ENCODE measurements at places on chromosomes 4 and X. TPM values are rescaled to one million over a fixed set of nuclear protein-coding genes. Genes with fewer than 3 reads are reported as not detected.

Gene ARHGAP6
- total RNA-seq, result 45.0 TPM

Gene ADH7
- not detected for total RNA-seq

GRCh38 chr4:176774852-176775251 lies 17.9 kb downstream of the VEGFC start:
- no peak for DNase-seq

GRCh38 chr4:180156684-180157083 lies 2086.5 kb upstream of the TENM3 start:
- DNase-seq, result no peak

DNA sequence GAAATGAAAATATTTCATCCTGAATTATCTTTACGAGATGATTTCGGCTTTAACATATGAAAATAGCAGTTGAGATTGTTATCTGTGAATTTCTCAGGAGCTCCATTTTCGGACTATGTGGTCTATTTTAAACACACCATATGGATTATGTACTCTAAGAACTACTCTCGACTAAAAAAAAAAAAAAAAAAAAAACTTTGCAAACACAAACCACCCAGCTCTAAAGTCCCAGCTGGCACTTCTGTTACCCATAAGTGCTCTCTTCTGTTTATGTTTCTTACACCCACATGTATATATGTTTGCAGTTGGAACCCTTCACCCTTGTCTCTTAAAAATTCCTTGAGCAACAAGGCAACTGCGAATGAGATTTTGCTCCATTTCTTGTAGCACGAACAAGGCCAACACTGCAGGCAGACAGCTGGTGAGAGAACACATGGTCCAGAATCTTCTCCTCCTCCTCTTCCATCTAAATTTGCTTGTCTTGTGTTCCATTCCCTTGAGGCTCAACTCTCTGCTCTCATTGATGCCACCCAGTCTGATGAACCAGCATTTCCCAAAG lies 172.7 kb upstream of the HCCS start:
- DNase-seq, result no peak

Gene GAGE12H
- total RNA-seq, result not detected

GRCh38 chr4:84126061-84126787 lies 372.9 kb downstream of the NKX6-1 start:
- no peak for DNase-seq

Gene RXFP1
- not detected for total RNA-seq

- no peak for DNase-seq
Observed at GRCh38 chrX:76172325-76172893, 453 bp upstream of the PBDC1 start.

Gene ANXA10
- not detected for total RNA-seq

DNA sequence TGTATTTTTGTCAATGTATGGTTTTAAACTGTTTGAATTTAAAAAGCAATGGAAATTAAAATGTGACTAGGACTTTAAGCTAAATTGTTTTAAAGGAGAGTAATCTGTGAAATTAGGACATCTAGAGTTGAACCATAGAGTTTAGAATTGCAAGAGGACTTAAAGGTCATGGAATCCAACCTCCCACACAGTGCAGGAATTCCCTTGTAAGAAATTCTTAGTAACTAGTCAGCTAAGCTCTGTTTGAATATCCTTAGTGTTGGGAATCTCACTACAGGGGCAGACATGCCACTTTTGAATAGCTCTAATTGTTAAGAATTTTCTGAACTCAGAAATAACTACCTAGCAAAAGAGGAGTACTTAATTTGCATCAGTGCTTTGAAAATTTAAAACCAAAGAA lies 292.9 kb downstream of the IL1RAPL1 start:
- peak; percentile 4 for DNase-seq

Gene CLGN
- total RNA-seq, result 9.1 TPM

- peak; percentile 62 for DNase-seq
Observed at GRCh38 chrX:63686878-63687714, 97.9 kb downstream of the ARHGEF9 start.

GRCh38 chrX:2220829-2221567 lies 279.8 kb downstream of the DHRSX start:
- no peak for DNase-seq

DNA sequence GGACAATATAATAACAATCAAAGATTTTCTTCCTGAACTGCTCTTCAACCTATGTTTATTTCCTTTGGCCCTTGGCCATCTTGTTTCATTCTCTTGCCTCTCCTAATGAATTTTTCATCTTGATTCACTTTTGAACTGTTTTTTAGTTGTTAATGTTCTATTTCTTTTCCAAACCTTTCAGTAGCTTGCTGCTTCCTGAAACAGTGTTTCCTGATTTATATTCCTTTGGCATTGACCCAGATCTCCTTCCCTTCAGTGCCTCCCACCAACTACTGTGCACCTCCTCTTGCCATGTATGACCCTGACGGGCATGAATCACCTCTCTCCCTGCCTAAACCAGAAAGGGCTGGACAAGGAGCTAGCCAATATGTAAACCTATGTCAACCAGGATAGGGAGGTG lies 25.6 kb upstream of the SPP1 start:
- peak; percentile 17 for DNase-seq

GRCh38 chr4:184461711-184462441 lies 12.5 kb downstream of the IRF2 start:
- DNase-seq, result no peak

DNA sequence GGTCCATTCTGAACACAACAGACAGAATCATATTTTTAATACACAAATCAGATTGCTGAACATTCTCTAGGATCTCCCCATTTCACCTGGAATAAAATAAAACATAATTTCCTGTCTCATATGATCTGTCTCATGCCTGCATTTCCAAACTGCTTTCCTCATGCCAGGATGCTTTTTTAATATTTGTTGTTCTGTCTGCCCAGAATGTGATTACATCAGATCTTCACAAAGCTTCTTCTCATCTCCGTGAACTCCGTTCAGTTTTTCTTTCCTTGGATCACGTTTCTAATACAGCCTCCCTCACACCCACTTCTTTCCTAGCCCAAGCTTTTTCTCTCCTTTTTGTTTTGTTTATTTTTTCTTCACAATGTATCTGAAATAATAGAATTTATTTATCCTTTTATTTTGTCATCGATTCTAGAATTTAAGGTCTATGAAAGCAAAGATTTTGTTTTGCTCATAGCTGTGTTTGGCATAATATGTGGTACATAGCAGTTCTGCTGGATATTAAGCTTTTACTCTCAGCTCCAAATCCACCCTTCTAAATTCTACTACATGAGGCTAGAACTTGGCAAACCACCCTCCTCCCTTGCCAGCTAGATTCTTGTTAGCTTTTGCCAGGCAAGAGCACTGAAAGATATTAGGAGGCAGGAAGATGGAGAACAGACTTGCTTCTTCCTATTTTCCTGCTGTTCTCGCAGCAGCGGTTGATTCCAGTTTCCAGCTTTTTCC lies 165.5 kb upstream of the SLIT2 start:
- DNase-seq, result no peak

GRCh38 chr4:98657531-98658286 lies 702 bp downstream of the TSPAN5 start:
- DNase-seq, result peak; percentile 72

Gene ARR3
- total RNA-seq, result not detected

Gene ZCCHC18
- total RNA-seq, result 4.1 TPM

DNA sequence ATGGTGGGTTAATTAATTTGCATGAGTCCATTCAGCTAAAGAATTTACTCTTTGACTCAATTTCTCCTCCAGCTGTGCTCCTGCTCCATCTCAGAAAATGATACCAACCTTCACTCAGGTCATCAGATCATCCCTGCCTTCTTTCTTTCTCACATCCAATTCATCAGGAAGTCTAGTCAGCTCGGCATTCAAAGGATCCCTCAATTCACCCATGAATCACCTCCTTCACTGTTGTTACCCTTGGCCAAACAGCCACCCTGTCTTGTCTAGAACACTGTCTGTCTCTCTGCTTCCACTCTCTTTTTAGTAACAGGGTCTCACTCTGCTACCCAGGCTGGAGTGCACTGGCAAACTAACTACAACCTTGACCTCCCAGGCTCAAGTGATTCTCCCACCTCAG lies 337.4 kb upstream of the SFRP2 start:
- DNase-seq, result no peak

- DNase-seq, result no peak
Observed at GRCh38 chr4:11409632-11410031, 19.1 kb downstream of the HS3ST1 start.

DNA sequence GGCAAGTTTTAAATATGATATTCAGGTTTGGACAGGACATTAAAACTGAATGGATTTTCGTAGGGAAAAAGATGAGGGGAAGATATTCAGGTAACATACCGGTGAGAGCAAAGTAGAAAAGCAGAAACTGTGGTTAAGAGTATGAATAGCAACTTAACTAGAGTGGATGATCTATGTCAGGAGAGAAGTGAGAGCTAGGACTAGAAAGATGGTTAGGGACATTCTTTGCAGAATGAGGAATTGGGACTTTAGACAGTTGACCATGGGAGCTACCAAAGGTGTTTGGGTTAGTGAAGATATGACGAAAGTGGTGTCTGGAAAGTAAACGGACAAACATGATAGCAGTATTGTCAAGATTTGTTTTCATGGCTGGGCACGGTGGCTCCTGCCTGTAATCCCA lies 45.2 kb downstream of the ANXA5 start:
- no peak for DNase-seq

DNA sequence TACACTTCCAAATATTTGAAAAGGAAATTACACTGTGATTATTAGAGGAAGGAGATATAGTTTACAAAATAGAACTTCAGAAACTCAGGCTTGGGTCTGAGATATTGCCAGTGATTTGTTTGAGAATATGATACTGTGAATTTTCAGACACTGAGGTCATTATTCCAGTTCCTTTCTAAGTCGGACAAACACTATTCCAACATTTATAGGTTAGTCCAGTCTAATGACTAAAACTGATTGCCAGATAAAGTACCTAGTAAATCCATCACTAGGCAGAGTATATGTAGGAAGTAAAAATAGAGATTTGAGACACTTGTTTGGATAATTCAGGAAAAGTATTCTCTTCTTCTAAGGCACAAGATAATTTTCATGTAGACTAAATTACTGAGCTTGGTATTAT lies 13.2 kb downstream of the MTTP start:
- DNase-seq, result no peak

- peak; percentile 30 for DNase-seq
Observed at GRCh38 chr4:110020139-110020538, 107.5 kb downstream of the EGF start.

GRCh38 chrX:72304877-72305276 lies 837 bp downstream of the CITED1 start:
- peak; percentile 33 for DNase-seq
